ENCODE measurements at places on chromosomes 12 and 14.

GRCh38 chr12:68789144-68789878 lies 18.7 kb upstream of the MDM2 start:
- no peak for DNase-seq

DNA sequence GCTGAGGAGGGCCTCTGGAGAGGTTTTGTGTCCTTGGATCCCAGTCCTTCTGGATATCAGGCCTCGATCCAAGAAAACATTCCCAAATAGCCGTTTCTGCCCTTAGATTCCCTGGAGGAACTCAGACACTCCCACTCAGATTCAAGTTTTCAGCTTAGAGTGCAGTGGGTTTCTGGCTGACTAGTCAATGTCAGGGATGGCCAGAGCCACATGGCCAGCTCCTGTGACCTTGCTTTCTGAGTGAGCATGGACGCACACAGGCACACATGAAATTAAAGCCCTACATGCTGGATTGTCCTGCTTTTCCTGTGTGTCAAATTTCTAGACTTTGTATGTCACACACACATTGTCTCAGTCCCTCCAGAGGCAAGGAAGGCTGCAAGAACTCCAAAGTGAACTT lies 86.2 kb downstream of the TNFAIP2 start:
- no peak for DNase-seq

DNA sequence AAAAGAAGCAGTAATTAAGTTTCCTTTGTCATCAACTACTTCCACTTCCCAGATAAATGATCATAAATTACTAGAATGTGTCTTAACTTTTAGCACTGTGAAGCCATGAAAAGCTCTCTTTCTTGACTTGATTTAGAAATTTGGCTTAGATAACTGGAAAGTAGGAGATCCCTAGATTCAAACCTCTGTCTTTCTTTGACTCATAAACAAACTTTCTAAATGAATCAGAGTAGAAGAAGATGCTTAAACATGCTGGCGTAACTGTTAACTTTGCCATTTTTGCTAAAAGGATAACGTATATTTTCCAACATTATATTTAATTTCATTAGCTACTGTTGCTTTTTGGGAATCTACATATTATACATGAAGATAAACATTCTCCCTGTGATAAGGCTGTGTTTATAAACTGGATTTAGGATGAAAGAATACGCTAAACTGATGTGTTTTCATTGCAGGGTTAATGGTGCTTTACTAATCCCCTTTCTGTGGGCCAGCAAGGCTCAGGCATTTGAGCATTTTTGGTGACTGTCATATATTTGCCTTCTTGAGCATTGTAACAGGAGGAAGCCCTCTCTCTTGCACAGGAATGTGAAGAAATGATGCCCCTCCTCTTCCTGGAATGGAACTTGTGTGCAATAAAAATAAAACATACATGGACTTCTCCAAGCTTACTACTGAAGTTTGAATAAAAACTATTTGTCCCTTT lies 301.4 kb downstream of the BMP4 start:
- DNase-seq, result no peak

GRCh38 chr12:17810399-17810798 lies 279.6 kb downstream of the RERGL start:
- DNase-seq, result no peak

DNA sequence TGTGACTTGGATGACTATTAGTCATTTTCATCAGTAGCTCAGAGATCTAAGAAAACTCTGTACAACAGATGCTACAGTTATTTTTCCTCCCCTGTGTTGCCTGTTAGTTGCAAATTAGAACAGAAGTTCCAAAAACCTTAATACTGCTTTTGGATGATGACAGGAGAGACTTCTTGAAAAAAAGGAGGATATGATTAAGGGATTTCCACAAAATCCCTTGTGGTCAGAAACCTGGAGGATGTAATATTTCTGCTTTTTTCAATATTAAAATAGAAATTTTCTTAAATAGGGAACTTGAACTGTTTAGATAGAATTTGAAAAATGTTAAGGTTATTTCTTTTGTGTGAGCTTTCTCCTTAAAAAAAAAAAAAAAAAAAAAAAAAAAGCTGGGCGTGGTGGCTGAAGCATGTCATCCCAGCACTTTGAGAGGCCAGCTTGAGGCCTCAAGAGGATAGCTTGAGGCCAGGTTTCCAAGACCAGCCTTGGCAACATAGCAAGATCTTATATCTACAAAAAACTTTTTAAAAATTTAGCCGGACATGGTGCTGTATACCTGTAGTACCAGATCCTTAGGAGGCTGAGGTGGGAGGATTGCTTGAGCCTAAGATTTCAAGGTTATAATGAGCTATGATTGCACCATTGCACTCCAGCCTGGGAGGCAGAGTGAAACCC lies 14.1 kb downstream of the CMAS start:
- DNase-seq, result no peak

GRCh38 chr12:131218923-131219669 lies 265.4 kb downstream of the ADGRD1 start:
- no peak for DNase-seq

GRCh38 chr14:24378981-24379906 lies 11.3 kb downstream of the NFATC4 start:
- no peak for DNase-seq

- no peak for DNase-seq
Observed at GRCh38 chr12:31325524-31325875, 450 bp downstream of the SINHCAF start.

DNA sequence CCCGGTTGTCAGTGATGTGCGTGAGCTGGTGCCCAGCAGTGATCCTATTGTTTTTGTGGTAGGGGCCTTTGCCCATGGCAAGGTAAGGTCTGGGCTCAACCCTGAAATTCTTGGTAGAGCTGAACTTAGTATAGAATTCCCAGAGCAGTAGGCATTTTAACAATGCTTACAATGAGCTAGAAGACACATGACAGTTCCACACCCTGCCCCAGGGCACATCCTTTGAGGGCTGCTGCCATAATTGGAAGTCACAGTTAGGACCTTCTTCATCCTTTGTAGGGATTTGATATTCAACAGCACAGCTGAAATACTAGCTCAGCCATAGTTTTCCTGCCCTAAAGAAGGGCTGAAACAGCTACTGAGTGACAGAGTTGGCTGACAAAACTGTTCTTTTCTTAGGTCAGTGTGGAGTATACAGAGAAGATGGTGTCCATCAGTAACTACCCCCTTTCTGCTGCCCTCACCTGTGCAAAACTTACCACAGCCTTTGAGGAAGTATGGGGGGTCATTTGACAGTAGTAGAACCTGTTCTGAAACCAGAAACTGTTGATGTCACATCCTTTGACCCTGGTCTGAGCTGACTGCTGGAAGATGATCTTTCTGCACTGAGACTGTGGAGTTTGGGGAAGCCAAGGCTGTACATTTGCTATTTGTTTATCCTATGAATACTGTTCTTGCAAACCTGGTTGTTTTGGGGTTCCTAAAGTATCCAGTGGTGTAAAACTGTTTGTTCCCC lies 4.8 kb downstream of the EMG1 start:
- no peak for DNase-seq

DNA sequence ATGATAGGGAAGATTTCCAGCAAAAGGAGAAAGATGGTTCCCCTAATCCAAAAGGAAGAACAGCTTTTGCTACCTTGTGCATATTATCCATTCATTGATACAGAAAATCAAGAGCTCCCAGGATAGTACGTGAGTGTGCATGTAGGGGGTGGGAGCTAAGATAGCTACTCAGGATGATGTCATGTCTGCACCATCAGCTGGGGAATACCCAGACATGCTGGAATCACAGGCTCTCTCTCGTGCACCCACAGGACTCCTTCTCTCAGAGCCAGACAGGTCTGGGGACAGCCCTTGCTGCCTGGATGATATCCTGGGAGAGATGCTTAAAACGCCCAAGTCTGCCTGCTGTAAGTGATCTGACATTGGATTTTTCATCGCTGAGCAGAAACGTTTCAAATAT lies 38.9 kb downstream of the FOXN3 start:
- DNase-seq, result no peak

DNA sequence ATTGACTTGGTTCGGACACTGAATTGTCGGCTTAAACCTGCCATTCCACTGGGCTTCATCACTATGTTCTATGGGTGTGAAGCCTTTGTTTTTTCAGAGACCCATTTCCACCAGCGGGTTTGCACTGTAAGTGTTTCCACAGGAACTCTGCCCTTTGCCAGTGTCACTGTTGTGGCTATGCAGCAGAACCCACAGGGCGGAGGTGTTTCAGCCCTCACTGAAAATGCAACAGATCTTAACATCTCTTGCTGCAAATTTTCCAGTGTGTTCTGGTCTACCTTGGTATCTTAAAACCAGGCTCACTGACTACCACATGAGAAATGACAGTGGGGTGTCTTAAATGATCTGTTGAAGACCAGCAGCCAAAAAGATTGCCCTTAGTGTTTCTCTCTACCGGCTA lies 21.1 kb downstream of the PRKCH start:
- no peak for DNase-seq

Data from left hindlimb (tissue), 1 donor.